CD8-positive, alpha-beta T cell (primary cell): ENCODE measurements at places on chromosomes 3 and 15.

DNA sequence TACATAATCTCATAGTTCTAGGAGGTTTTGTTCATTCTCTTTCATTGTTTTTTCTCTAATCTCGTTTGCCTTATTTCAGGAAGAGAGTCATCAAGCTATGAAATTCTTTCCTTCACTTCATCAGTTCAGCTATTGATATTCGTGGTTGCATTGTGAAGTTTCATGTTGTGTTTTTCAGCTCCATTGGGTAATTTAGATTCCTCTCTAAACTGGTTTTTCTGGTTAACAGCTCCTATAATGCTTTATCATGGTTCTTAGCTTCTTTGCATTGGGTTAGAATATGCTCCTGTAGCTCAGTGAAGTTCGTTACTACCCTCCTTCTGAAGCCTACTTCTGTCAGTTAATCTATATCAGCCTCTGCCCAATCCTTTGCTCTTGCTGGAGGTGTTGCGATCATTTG lies 69.4 kb upstream of the CD96 start:
- DNase-seq, result no peak

GRCh38 chr15:79212589-79213157 lies 69.8 kb upstream of the ANKRD34C start:
- no peak for DNase-seq

DNA sequence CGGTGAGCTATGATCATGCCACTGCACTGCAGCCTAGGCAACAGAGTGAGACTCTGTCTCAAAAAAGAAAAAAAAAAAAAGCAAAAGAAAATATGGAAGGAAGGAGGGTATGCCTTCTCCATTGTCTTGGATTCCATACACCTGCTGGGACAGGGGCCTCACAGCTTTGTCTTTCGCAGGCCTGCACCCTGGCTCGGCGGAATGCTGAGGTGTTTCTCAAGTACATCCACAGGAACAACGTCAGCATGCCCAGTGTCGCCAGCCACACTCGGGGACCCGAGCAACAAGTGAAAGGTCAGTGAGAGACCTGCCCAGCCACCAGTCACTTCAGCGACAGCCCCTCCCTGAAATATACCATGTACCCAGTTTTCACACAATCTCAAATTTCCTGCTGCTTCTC lies 288.5 kb upstream of the UMPS start:
- DNase-seq, result no peak

GRCh38 chr3:191348098-191348497 lies 17.8 kb upstream of the UTS2B start:
- DNase-seq, result no peak

GRCh38 chr3:181901626-181902025 lies 189.9 kb downstream of the SOX2 start:
- DNase-seq, result no peak

GRCh38 chr3:61924090-61924735 lies 362.8 kb downstream of the PTPRG start:
- DNase-seq, result no peak

DNA sequence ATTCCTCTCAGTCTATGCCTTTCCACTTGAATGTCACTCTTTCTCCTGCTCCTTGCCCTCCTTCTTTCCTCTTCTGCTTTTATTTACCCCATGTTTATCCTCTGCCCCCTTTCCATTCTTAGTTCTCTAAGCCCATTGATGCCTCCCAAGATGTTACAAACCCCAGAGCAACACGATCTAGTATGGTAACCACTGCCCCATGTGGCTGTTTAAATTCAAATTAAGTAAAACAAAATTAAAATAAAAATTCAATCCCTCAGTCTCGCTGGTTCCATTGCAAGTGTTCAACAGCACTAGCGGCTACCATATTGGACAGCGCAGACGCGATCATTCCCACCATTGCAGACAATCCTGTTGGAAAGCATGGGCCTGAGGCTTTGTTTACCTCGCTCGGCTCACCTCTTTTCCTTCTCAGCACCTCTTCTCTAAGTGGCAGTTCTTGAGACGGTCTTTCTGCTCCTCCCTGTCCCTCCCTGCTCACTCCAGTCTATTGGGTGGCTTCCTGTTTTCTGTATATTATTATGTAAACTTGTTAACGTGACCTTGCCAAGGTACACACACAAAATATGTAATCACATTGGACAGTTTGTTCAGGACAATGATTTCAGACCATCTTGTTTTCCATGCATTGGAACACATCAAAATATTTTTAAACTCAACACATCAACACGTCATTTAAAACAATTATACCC lies 21.8 kb upstream of the CA12 start:
- DNase-seq, result no peak

DNA sequence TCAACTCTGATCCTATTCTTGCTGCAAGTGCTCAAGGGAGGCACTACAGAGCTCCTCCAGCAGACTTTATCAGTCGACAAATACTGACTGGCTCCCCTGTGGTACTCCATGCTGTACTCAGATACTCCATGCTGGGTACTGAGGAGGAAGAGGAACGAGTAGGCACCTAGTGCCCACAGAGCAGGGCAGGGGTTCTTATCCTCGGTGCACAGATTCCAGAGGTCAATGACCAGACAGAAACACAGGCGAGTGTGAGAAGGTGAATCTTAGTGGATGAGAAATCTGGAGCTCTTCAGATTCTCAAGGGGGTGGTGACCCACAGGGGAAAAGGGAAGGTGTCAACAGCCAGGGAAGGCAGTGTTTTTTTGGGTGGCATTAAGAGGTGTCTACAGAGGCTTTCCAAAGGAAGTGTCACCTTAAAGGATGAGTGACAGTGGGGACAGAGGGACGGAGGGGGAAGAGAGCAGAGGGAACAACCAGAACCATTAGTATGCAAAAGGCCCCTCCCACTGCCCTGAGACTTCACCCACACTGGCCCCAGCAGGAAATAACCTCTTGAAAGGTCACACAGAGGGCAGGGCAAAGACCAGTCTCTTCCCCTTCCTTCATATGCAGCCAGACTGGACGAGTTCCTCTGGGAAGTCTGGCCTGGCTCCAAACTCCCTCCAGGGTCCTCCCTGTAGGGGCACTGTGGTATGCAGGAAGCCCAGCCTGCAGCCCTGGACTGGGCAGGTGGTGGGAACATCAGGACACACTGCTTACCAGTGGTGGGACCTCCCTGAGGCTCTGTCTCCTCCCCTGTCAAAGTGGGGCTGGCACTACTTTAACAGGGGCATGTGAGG lies 27.5 kb downstream of the CCDC12 start:
- DNase-seq, result no peak

DNA sequence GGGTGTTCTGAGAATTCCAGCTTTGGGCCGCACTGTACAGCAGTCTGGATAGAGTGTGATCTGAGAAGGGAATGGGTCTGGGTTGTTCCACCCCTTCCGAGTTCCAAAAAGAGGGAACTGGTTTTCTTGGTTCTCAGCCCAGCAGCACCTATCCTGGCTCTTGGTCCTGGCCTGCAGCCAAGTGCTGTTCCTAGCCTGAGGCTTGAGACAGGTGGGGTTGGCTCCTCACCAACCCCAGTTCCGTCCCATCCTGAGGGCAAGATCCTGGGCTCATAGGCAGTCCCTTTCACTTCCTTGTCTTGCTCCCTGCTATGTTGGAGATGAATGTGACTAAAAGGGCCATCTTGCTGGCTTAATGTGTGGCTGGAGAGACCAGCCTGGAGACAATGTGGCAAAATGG lies 15.2 kb downstream of the IVD start:
- DNase-seq, result no peak

DNA sequence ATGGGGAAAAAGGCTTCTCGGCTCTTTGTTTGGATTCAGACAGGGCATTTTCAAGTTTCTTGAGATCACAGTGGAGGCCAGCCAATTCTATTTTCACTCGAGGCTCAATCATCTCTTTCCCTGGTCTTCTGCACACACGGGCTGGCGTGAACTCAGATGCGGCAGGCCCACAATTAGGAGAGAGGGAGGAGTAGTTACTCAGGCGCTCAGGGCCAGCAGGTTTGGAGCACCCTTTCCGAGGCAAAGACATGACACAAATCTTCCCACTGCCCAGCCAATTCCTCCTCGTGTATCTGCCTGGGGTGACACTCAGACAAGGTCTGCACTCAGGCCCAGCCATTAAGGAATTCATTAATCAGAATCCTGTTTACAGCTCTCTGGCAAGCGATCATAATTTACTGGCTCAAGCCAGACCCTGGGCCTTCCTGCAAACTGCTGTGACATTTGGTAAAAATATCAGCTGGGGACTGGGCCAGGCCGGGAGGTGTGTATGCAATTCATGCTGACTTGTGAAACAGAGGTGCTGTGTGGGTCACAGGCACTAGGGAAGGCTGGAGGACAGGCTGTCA lies 68.1 kb upstream of the TLE3 start:
- DNase-seq, result no peak

DNA sequence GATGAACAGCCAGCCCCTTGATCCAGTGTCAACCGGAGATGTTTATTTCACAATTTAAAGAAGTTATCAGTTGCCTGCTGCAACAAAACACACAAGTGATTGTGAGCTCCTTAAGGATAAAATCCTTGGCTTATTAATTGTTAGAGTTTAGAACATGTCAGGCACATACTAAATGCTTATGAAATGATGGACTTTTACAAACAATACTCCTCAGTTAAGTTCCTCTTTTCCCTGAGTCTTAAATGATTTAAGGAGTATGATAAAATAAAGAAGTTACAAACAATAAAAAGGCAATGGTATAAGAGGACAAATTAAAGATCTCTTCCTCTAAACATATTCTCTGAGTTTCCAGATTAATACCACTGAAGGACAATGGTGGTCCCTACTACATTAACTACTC lies 5.7 kb downstream of the GHSR start:
- DNase-seq, result no peak

DNA sequence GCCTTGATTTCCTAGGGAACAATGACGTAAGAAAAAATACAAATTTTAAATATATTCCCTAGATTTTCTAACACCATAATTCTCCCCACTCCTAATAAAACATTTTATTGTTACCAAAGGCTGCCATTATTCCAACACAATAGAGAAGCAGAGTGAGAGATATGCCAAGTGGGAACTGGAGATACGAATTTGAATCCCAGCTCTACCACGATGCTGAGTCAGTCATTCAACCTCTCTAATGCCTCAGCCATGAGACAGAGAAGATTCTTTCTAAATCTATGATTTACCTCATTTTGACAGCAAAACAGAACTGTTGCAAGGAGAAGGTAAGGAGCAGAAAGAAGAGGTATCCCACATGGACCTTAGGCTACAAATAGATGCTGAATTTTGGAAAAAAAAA lies 112.5 kb downstream of the IGF2BP2 start:
- no peak for DNase-seq

DNA sequence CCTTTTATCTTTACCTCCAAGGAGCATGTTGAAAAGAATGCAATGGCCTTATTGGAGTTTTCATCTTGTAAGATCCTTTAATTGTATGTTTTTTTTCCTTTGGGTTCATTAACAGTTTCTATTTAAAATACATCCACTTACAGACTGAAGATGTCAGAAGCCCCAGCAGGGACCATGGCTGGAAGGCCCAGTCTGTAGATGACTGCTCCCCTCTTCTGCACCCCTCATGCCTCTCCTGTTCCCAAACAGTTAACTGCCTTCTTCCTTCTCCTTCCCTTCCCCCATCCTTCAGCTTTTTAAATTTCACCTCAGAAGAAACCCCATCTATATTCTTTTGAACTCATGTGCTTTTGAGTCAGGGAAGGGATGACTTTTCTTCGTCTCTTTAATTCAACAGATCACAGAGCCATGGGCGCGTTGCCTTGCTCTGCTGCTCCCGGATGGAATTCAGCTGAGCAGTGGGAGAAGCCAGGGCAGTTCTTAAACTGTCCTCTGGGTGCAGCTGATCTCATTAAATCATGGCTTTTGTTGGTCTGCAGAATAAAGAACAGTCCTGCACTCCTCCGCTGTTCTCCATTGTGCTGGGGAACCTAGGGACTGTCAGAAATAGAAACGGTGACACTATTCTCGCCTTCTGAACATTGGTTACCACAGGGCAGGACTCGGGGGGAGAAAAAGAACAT lies 71.5 kb upstream of the EIF1B start:
- no peak for DNase-seq

DNA sequence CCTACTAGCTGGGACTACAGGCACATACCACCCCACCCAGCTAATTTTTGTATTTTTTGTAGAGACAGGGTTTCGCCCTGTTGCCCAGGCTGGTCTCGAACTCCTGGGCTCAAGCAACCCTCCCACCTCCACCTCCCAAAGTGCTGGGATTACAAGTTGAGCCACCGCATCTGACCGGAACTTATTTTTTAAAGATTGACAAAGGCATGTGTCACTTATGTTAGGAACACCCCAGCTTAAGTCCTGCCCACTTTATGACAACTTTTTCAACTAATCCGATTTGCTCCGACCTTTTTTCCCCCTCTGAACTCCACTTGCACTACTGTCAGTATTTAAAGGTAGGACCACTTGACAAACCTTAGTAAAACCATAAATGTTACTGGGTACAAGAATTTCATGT lies 211.6 kb upstream of the NR2E3 start:
- no peak for DNase-seq

DNA sequence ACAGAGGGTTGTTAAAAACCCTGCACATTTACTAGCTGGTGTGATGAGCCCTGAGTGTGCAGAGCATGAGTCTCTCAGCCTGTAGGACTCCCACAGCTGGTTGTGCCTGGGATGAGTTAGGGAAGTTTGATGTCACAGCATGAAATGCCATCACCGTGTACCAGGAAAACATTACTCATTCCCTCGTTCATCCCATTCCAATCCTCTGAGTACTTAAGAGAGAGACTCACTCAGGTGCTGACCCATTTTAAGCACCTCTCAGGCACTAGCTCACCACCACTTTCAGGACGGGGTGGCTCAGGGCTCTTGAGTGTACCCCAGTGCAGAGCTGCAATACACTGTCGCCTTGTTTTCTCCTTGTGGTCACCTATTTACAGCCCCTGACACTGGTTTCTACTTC lies 18.7 kb downstream of the MGLL start:
- DNase-seq, result no peak

- DNase-seq, result no peak
Measured at GRCh38 chr15:66092053-66093016, 161.2 kb downstream of the MEGF11 start.

- DNase-seq, result no peak
Measured at GRCh38 chr15:47349179-47349578, 368.1 kb upstream of the SEMA6D start.

DNA sequence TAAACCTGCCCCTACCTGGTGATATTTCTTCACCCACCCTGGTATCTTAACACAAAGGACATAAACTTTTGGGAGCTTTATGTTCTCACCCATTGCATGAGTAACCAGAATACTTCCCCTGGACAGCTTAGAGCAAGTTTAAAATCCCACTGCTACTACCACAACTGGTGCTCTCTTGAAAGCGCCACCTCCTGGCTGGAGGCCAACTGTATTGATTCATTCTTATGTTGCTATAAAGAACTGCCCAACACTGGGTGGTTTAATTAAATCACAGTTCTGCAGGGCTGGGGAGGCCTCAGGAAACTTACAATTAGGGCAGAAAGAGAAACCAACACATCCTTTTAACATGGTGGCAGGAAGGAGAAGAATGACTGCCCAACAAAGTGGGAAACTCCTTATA lies 592.4 kb downstream of the EPHA3 start:
- DNase-seq, result no peak

GRCh38 chr3:26984416-26985390 lies 362.1 kb downstream of the LRRC3B start:
- DNase-seq, result no peak

GRCh38 chr15:74535388-74536084 lies 5.5 kb upstream of the ARID3B start:
- no peak for DNase-seq
